Immature natural killer cell (primary cell): ENCODE measurements at places on chromosomes 13 and 19.

DNA sequence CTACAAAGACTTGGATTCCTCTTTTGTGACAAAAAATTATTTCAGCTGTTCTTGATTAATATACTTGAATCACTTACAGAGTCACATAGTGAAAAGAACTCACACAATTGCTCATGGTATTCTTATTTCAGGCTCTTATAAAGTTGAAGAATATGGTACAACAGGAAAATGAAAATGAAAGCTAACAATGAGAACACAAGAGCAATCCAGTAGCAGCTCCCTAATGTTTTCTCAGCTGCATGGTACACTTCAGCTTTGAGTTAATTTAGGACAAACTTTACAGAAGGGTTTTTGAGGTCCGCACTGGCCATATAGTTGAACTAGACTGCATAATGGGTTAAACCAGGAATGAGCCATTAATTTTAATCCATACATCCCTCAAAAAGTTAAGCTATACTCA, 1261.8 kb downstream of the SLITRK5 start:
- H3K27me3 ChIP-seq: peaks cover 1% of the 10 kb centered on the region
- DNase-seq: no peak
- H3K4me1 ChIP-seq: peaks cover 18% of the 10 kb centered on the region

- no peaks in the 10 kb centered on the region for H3K36me3 ChIP-seq
- H3K27me3 ChIP-seq: peaks cover 2% of the 10 kb centered on the region
- DNase-seq: no peak
- H3K4me1 ChIP-seq: peaks cover 11% of the 10 kb centered on the region
These were observed 15.0 kb downstream of the MBD3L2B start for GRCh38 chr19:7006135-7006704.

DNA sequence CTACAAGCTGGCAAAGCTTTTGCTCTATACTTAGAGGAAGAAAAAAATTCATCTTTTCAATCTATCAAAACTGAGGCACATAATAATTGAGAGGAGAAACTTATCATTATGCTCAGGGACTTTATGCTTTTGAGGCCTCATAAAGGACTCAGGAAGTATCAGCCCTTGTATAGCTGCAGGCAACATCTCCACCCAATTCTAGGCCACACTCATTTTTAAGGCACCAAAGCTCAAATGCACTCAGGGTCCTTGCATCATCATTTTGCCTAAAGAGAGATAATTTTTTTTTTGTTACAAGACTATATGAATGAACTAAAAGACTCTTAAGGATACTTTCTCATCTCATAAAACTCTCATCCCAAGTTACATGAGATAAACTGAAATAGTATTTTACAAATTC, 78.5 kb downstream of the PCDH9 start:
- no peak overlapping the region for H3K27ac ChIP-seq
- DNase-seq: no peak
- H3K4me1 ChIP-seq: no peaks in the 10 kb centered on the region
- no peaks in the 10 kb centered on the region for H3K36me3 ChIP-seq
- no peaks in the 10 kb centered on the region for H3K27me3 ChIP-seq

DNA sequence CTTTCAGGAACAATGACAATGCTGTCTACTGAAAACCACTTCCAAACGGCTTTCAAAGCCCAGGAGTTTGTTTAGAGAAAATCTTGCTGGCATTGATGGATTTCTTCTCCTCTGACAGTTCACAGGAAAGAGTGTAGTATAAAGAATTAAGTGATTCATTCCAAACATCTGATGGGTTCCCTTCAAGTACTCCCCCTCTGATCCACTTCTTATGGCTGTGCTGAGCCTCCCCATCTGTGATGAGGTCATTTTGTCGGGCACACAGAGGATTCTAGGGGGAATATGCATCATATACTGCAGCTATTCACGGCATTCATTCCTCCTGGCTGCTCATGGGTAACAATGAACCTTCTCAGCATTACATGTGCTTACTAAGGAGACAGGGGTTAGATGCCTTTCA, 107.9 kb downstream of the RGCC start:
- no peak overlapping the region for H3K27ac ChIP-seq
- peaks cover 2% of the 10 kb centered on the region for H3K27me3 ChIP-seq
- H3K36me3 ChIP-seq: peaks cover 16% of the 10 kb centered on the region
- no peak overlapping the region for H3K4me3 ChIP-seq
- H3K4me1 ChIP-seq: no peaks in the 10 kb centered on the region

GRCh38 chr13:112975401-112975939, 6.5 kb downstream of the MCF2L start:
- H3K27me3 ChIP-seq: peaks cover 5% of the 10 kb centered on the region
- H3K4me3 ChIP-seq: no peak overlapping the region
- no peak for DNase-seq
- peaks cover under 1% of the 10 kb centered on the region for H3K4me1 ChIP-seq

GRCh38 chr19:4042731-4043082, 24.0 kb downstream of the ZBTB7A start:
- peaks cover 3% of the 10 kb centered on the region for H3K27me3 ChIP-seq
- no peak overlapping the region for H3K4me3 ChIP-seq
- no peak for DNase-seq
- H3K36me3 ChIP-seq: peaks cover 4% of the 10 kb centered on the region
- H3K27ac ChIP-seq: no peak overlapping the region
- H3K4me1 ChIP-seq: peaks cover 17% of the 10 kb centered on the region

DNA sequence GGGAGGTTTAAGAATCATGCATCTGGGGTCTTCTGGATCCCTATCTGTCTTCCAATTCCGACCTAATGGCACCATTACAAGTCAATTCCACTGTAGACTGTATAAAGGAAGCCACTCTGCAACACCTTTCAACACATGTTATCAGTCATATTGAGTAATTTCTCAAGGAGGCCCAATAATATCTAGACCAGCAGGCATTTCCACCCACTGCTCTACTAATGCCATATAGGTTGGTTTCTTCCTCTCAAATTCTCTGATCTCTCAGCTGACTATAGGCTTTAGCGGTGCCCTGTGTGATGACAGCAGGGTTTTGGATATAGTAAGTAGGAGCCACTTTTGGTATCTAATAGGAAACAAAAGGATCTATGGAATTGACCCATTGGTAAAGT, 12.4 kb upstream of the ITM2B start:
- H3K27ac ChIP-seq: peak overlapping the region; percentile 89
- no peaks in the 10 kb centered on the region for H3K36me3 ChIP-seq
- peaks cover 8% of the 10 kb centered on the region for H3K27me3 ChIP-seq
- H3K4me1 ChIP-seq: peaks cover 33% of the 10 kb centered on the region
- no peak for DNase-seq
- H3K4me3 ChIP-seq: peak overlapping the region; percentile 75

DNA sequence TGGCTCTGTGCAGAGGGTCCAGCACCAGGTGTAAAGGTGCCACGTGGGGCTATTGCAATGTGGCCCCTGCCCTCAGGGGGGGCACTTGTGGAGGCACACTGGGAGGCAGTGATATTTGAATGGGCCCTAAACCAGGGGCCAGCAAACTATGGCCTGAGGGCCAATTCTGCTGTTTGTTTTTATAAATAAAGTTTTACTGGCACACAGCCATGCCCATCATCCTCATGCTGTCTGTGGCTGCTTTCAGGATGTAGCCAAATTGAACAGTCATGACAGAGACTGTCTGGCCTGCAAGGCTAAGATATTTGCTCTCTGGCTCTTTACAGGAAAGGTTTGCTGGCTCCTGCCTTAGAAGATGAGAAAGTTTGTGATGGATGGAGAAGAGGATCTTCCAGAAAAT, 33.9 kb upstream of the RANBP3 start:
- H3K4me1 ChIP-seq: no peaks in the 10 kb centered on the region
- no peak overlapping the region for H3K4me3 ChIP-seq
- no peak for DNase-seq
- H3K27ac ChIP-seq: no peak overlapping the region
- no peaks in the 10 kb centered on the region for H3K27me3 ChIP-seq

DNA sequence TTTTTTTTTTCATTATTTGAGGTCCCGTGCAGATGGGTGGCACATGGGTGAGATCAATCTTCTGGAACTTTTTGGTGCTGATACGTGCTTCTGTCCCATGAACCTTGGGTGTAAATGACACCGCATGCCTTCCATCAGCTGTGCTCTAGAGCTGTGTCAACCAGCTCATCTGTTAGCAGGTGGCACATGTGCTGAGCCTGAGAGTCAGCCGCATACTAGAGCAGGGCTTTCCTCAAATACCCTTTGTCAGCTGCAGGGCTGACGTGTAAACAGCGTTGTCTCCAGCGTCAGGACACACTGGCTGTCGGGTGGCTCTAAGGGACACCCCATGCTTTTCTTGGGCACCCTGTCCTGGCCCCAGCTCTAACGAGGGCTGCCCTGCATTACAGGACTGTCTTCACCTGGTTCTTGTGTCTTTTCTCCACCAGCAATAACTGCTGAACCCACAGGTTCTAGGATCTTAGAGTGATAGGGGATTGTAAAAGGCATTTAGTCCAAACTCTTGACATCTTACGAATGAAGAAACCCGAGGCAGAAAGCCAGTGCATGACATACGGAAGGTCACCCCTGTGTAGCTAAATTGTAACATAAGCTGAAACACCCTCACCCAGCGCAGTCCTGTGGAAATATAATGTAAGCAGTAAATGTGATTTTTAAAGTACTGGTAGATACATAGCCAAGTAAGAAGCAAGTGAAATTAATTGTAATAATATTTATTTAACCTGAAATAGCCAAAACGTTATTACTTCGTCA, 119.5 kb downstream of the LRCH1 start:
- no peak for DNase-seq
- H3K4me1 ChIP-seq: peaks cover 29% of the 10 kb centered on the region
- H3K36me3 ChIP-seq: no peaks in the 10 kb centered on the region
- no peak overlapping the region for H3K4me3 ChIP-seq
- no peaks in the 10 kb centered on the region for H3K27me3 ChIP-seq

- no peak for DNase-seq
- H3K27me3 ChIP-seq: no peaks in the 10 kb centered on the region
- no peaks in the 10 kb centered on the region for H3K36me3 ChIP-seq
These were observed 929.8 kb upstream of the SLITRK1 start for GRCh38 chr13:84812078-84812477.

DNA sequence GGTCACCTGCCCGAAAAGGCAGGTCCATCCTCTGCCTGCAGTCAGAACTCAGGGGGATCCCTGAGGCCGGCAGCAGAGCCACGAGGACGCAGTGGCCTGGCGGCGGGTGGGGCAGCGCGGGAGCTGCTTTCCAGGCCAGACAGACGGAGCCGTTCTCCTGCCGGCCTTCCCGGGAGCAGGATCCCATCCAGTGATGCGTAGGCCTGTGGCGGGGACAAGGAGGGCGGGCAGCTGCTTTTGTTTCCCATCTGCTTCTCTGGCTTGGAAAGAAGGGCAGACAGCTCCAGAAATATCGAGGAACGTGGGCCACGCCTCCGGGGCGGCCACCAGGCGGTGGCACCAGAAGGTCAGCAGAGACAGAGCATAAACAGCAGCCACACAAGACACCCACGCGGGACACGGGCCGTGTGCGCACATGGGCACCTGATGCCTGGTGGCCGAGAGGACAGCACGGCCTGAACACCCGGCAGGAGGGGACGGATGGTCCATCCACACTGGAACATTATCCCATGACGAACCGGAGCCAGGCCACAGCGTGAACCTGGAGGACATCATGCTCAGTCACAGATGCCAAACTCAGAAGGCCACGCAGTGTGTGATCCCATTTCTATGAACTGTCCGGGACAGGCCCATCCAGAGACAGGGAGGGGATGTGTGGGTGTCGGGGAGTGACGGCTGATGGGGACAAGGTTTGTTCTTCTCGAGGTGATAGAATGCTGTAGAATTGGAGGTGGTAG, 13.9 kb upstream of the MKNK2 start:
- peaks cover 10% of the 10 kb centered on the region for H3K27me3 ChIP-seq
- DNase-seq: no peak
- H3K36me3 ChIP-seq: no peaks in the 10 kb centered on the region
- H3K4me1 ChIP-seq: peaks cover 38% of the 10 kb centered on the region

- peaks cover 6% of the 10 kb centered on the region for H3K27me3 ChIP-seq
- H3K4me1 ChIP-seq: no peaks in the 10 kb centered on the region
- H3K4me3 ChIP-seq: no peak overlapping the region
- no peak overlapping the region for H3K27ac ChIP-seq
- H3K36me3 ChIP-seq: no peaks in the 10 kb centered on the region
These were observed 1014.9 kb upstream of the ATXN8OS start for GRCh38 chr13:69092615-69093322.

DNA sequence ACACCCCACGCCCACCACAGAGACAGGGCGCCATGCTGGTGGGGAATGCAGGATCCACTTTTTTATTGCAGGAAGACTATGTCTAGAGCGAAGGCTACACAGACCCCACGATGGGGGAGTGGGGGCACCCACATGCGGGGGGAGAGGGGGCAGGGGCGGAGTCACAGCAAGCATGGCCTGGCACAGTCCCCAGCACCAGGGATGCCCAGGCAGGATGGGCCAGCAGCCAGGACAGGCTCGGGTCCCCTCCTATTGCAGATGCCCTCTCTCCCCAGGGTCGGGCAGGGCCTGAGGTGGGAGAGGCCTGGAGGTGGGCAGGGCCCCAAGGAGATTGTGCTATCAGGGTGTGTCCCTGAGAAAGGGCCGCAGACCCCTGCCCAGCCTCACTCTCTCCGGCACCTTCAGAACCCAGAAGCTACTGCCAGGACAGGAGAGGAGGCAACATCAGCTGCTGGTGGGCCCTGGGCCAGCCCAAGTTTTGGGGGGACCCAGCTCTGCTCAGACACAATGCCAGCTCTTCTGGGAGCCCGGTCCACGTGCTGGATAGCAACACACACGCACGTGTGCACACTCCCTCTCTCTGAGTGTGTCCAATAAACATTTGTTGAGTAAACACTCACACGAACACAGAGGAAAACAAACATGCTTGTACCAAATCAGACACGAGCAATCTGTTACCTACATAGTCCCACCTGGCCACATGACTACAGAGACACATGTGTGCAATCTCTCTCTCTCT, 6.5 kb downstream of the DIRAS1 start:
- peaks cover 2% of the 10 kb centered on the region for H3K27me3 ChIP-seq
- H3K27ac ChIP-seq: no peak overlapping the region
- peaks cover 4% of the 10 kb centered on the region for H3K36me3 ChIP-seq
- H3K4me1 ChIP-seq: peaks cover 2% of the 10 kb centered on the region

GRCh38 chr19:3115411-3115810, 20.4 kb upstream of the GNA15 start:
- no peak overlapping the region for H3K4me3 ChIP-seq
- no peaks in the 10 kb centered on the region for H3K4me1 ChIP-seq
- peaks cover 4% of the 10 kb centered on the region for H3K27me3 ChIP-seq
- DNase-seq: no peak
